ENCODE measurements at places on chromosomes 16 and 17. TPM values are rescaled to one million over a fixed set of nuclear protein-coding genes. Genes with fewer than 3 reads are reported as not detected.

DNA sequence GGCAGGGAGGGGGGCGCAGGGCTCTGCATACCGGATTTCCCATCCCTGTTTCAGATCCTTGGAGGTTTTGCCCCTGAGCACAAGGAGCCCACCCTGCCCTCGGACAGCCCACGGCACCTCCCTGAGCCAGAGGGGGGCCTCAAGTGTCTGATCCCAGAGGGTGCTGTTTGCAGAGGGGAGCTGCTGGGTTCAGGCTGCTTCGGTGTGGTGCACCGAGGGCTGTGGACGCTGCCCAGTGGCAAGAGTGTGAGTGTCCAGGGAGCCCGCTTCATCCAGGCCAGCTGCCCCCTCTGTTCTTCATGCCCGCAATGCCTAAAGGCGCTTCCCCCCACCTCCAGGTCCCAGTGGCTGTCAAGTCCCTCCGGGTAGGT, 2.5 kb downstream of the TNK1 start:
- no peak overlapping the region for H3K27ac ChIP-seq
- DNase-seq = no peak
- H3K27me3 ChIP-seq = peaks cover 34% of the 10 kb centered on the region
- peaks cover 17% of the 10 kb centered on the region for H3K4me1 ChIP-seq
- H3K36me3 ChIP-seq = no peaks in the 10 kb centered on the region

DNA sequence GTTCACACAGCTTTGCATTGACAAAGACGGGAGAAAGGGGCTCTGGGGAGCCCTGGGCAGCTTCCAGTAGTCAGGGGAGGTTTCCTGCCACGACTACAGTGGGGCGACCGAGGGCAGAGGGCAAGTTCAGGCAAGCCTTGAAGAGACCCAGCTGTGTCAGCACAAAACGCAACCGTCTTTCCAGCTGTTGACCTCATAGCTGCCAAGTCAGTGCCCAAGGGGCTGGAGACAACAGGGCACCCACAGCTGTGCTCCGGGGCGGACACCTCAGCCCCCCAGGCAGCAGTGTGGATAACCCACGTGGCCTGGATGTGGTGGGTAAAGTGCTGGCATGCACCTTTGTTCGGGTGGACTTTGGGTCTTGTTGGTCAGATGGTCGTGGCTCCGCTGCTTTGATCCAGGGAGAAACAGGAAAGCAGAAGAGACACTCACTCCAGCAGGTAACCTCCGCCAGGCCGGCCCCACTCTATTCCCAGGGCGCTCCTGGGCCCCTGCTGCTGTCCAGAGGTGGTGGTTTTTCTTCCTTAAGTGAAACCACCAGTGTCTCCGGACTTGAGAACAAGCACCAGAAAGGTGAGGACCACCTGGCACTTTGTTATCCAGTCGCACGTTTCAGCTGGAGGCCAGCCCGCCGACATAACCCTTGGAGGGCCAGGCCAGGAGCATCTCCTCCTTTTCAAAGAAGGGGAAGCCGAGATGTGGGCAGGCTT, 17.6 kb upstream of the CBX2 start:
- no peaks in the 10 kb centered on the region for H3K36me3 ChIP-seq
- peaks cover 9% of the 10 kb centered on the region for H3K27me3 ChIP-seq
- H3K27ac ChIP-seq = no peak overlapping the region
- no peak for DNase-seq

GRCh38 chr17:61414141-61414935, 14.7 kb downstream of the TBX2 start:
- H3K36me3 ChIP-seq = no peaks in the 10 kb centered on the region
- no peak for DNase-seq
- peaks cover 17% of the 10 kb centered on the region for H3K4me1 ChIP-seq
- no peak overlapping the region for H3K4me3 ChIP-seq
- H3K27me3 ChIP-seq = peaks cover 90% of the 10 kb centered on the region

DNA sequence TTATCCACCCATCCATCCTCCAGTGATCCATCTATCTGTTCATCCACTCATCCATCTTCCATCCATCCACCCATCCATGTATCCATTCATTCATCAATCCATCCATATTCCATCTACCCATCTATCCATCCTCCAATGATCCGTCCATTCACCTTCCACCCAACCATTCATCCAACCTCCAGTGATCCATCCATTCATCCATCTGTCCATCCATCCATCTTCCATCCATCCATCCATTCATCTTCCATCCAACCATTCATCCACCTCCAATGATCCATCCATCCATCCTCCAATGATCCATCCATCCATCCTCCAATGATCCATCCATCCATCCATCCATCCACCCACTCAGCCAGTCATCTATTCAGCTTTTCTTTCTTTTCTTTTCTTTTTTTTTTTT, 156.5 kb upstream of the WSCD1 start:
- H3K27me3 ChIP-seq = no peaks in the 10 kb centered on the region
- no peak overlapping the region for H3K4me3 ChIP-seq
- no peaks in the 10 kb centered on the region for H3K36me3 ChIP-seq
- no peak overlapping the region for H3K27ac ChIP-seq

DNA sequence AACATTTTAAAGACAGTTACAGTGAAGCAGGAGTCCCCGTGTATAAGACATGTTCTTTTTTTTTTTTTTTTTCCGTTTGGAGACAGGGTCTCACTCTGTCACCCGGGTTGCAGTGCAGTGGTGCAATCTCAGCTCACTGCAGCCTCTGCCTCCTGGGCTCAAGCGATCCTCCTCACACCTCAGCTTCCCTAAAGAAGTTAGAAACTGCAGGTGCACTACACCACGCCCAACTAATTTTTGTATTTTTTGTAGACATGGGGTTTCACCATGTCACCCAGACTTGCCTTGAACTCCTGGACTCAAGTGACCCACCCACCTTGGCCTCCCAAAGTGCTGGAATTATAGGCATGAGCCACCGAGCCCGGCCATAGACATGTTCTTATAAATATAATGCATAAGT, 3.0 kb downstream of the EVI2B start:
- DNase-seq = no peak
- no peaks in the 10 kb centered on the region for H3K27me3 ChIP-seq
- H3K4me1 ChIP-seq = peaks cover 17% of the 10 kb centered on the region
- peak overlapping the region; percentile 88 for H3K27ac ChIP-seq

- no peak for DNase-seq
- H3K4me3 ChIP-seq = no peak overlapping the region
- no peaks in the 10 kb centered on the region for H3K36me3 ChIP-seq
- no peaks in the 10 kb centered on the region for H3K4me1 ChIP-seq
- no peak overlapping the region for H3K27ac ChIP-seq
Measured at GRCh38 chr16:31050280-31051030, 17.1 kb downstream of the STX4 start.

DNA sequence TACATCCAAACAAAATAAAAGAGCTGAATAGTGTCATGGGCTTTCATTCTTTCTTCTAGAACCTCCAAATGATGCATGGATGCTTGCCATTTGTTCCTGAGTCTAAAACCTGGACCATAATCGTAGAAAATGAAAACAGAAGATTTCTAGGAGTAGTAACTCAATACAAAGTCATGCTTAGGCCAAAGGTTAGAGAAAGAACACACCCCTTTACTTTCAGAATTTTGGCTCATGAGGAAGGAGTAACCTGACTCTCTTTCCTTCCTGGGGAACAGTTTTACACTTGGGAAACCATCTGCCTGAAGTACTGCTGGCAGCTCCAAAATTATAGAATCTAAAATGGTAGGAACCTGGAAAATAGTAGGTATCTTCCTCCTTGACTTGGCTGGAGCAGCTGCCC, 137.2 kb downstream of the SNX11 start:
- H3K4me1 ChIP-seq = peaks cover 3% of the 10 kb centered on the region
- H3K4me3 ChIP-seq = no peak overlapping the region
- no peaks in the 10 kb centered on the region for H3K36me3 ChIP-seq
- no peaks in the 10 kb centered on the region for H3K27me3 ChIP-seq
- no peak for DNase-seq

- H3K27me3 ChIP-seq = no peaks in the 10 kb centered on the region
- DNase-seq = no peak
- no peak overlapping the region for H3K27ac ChIP-seq
- H3K4me1 ChIP-seq = peaks cover 4% of the 10 kb centered on the region
Measured at GRCh38 chr17:41975099-41976083, 8.8 kb downstream of the CNP start.

GRCh38 chr17:39603304-39604016, 4.3 kb downstream of the NEUROD2 start:
- H3K27ac ChIP-seq = no peak overlapping the region
- H3K36me3 ChIP-seq = no peaks in the 10 kb centered on the region
- H3K27me3 ChIP-seq = peaks cover 93% of the 10 kb centered on the region
- no peaks in the 10 kb centered on the region for H3K4me1 ChIP-seq
- DNase-seq = no peak
- no peak overlapping the region for H3K4me3 ChIP-seq

DNA sequence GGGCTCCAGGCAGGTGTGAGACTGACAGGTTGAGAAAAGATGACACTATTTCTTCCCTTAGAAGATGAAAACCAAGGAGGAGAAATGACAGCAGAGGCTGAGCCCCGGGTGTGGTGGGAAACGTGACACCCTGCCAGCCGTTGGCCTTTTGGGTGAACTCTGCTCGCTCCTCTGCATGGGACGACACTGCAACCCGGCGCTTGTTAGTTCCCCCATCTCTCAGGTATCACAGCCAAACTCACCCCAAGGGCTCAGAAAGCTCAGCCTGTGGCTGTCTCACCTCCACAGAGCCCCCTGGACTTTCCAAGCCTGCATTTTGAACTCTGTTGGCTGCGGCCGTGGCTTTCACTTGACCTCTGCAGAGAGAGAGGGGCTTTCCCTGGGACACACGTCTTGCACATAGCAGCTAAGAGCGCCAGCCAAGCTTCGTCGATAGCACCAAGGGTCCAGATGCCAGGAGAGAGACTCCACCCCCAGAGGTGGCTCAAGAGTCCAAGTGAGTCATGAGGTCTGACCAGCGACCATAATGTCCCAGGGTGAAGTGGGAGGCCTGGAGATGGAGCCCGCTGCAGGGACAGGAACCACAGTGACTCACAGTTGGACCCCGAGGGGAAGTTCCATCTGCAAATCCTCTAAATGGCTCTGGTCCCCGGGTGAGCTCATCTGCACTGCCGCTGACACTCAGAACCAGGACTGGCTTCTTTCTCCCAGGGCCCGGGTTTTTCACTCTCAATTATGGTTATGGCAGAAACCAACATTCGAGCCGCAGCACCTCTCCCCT, 301.9 kb downstream of the SOX9 start:
- no peaks in the 10 kb centered on the region for H3K36me3 ChIP-seq
- no peak for DNase-seq
- no peaks in the 10 kb centered on the region for H3K4me1 ChIP-seq
- H3K27me3 ChIP-seq = no peaks in the 10 kb centered on the region
- no peak overlapping the region for H3K27ac ChIP-seq
- H3K4me3 ChIP-seq = no peak overlapping the region

GRCh38 chr17:59756236-59756818, 48.9 kb downstream of the VMP1 start:
- H3K27me3 ChIP-seq = no peaks in the 10 kb centered on the region
- peak overlapping the region; percentile 18 for H3K27ac ChIP-seq
- H3K4me1 ChIP-seq = no peaks in the 10 kb centered on the region
- no peak for DNase-seq
- H3K36me3 ChIP-seq = peaks cover 3% of the 10 kb centered on the region
- H3K4me3 ChIP-seq = no peak overlapping the region

- no peaks in the 10 kb centered on the region for H3K4me1 ChIP-seq
- no peaks in the 10 kb centered on the region for H3K27me3 ChIP-seq
- DNase-seq = no peak
- H3K4me3 ChIP-seq = no peak overlapping the region
Measured at GRCh38 chr16:74556375-74556922, 50.5 kb downstream of the GLG1 start.

GRCh38 chr17:34619687-34620217, 40.4 kb downstream of the TMEM132E start:
- no peaks in the 10 kb centered on the region for H3K4me1 ChIP-seq
- H3K27ac ChIP-seq = no peak overlapping the region
- H3K36me3 ChIP-seq = no peaks in the 10 kb centered on the region
- DNase-seq = no peak
- H3K4me3 ChIP-seq = no peak overlapping the region

- no peaks in the 10 kb centered on the region for H3K27me3 ChIP-seq
- H3K27ac ChIP-seq = no peak overlapping the region
- no peak for DNase-seq
- peaks cover 21% of the 10 kb centered on the region for H3K36me3 ChIP-seq
- H3K4me3 ChIP-seq = no peak overlapping the region
- peaks cover 43% of the 10 kb centered on the region for H3K4me1 ChIP-seq
Measured at GRCh38 chr16:70402916-70403659, 35.8 kb downstream of the ST3GAL2 start.

DNA sequence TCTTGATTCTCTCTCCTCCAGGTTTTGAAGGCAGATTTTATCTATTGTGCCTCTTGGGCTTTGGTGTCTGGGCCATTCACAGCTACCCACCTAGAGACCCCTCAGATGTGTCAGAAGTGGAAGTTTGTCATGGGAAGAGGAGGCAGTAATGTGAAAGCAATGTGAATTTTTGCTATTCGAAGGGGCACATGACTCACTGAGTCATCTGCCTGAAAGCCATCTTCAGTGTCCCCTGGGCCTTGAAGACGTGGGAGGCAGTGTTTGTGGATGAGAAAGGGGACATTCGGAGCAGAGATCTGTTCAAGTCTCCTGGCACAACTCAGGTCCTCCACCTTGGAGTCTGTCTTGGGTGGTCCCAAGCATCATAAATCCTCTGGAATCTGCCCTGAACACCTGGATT, 530.2 kb downstream of the NPIPA7 start:
- no peak for DNase-seq
- H3K27ac ChIP-seq = no peak overlapping the region
- H3K36me3 ChIP-seq = no peaks in the 10 kb centered on the region
- no peaks in the 10 kb centered on the region for H3K27me3 ChIP-seq
- no peaks in the 10 kb centered on the region for H3K4me1 ChIP-seq

The AARS1 gene
- total RNA-seq = 52.7 TPM

The CHST5 gene
- not detected for total RNA-seq

The CLEC10A gene
- 8.6 TPM for total RNA-seq

The TBC1D3E gene
- not detected for total RNA-seq

The CLEC19A gene
- 0.05 TPM for total RNA-seq

The GPR142 gene
- 0.09 TPM for total RNA-seq

The CDK10 gene
- total RNA-seq = 38.3 TPM

The CYBA gene
- total RNA-seq = 200 TPM

The TLE7 gene
- total RNA-seq = not detected

The NPIPA5 gene
- 5.8 TPM for total RNA-seq
